GM23248 (cell line): ENCODE measurements at places on chromosomes 1 and 21. TPM values are rescaled to one million over a fixed set of nuclear protein-coding genes. Genes with fewer than 3 reads are reported as not detected.
A peak's percentile ranks its signal among the peaks of the same experiment; 100 is the strongest.

GRCh38 chr1:26785611-26786436, 1.9 kb upstream of the PIGV start:
- H3K27me3 ChIP-seq, result no peaks in the 10 kb centered on the region
- peak; percentile 56 for DNase-seq
- H3K27ac ChIP-seq, result peak overlapping the region; percentile 98

DNA sequence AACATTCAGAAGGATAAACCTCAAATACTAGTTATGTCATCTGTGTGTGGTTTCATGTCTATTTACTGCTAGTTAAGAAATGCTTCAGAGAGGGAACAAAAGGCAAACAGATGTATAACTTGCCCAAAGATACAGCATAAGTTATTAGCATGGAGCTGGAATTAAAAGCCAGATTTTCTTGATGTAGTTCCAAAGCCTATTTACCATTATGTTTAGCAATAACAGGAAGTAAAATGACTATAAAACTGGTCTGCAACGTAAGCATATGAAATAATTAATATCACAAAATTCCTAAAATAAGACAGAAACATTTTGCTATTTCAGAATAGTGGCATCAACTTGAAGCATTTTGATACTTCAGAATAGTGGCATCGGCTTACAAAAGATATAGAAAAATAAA, 1232.8 kb downstream of the NCAM2 start:
- no peak overlapping the region for H3K4me3 ChIP-seq
- no peaks in the 10 kb centered on the region for H3K36me3 ChIP-seq
- no peaks in the 10 kb centered on the region for H3K27me3 ChIP-seq
- H3K4me1 ChIP-seq, result no peaks in the 10 kb centered on the region

DNA sequence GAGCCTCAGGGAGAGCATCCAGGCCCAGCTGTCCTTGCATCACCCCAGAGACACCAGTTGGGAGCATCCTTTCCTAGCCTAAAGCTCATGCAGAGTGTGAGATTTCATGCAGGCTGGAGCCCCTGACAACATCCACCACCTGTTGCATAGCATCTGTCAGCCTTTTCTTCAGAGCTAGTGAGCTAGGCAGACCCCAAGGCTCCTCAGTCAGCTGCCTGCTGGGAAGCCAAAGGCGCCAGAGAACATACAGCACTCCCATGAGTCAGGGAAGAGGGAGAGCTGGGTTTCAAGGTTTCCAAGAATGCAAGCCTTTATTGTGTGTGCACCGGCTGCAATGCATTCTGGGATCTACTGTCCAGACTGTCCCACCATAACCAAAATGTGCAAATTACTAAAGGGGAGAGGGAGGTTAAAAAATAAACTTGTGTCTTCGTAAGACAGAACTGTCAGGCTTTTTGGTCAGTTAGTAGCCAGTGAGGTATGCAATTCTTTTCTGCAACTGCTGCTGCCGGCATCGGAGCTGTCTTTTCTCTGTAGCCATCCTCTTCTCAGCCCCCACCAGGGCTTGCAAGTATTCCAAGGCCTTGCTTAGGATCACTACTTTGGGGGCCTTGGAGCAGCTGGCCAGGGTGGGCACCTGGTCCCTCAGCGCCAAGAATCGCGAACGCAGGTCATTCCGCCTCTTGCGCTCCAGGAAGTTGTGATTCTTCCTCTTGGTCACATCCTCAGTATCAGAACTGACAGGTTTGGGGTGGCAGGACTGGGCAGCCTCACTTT, 4.6 kb downstream of the MYCL start:
- DNase-seq, result peak; percentile 77
- peaks cover 11% of the 10 kb centered on the region for H3K27me3 ChIP-seq
- peaks cover 33% of the 10 kb centered on the region for H3K4me1 ChIP-seq
- H3K27ac ChIP-seq, result no peak overlapping the region

- H3K4me1 ChIP-seq, result peaks cover 16% of the 10 kb centered on the region
- no peaks in the 10 kb centered on the region for H3K27me3 ChIP-seq
- peaks cover 25% of the 10 kb centered on the region for H3K36me3 ChIP-seq
- H3K4me3 ChIP-seq, result no peak overlapping the region
- DNase-seq, result no peak
Measured at GRCh38 chr1:204970937-204971336, 72.1 kb upstream of the CNTN2 start.

DNA sequence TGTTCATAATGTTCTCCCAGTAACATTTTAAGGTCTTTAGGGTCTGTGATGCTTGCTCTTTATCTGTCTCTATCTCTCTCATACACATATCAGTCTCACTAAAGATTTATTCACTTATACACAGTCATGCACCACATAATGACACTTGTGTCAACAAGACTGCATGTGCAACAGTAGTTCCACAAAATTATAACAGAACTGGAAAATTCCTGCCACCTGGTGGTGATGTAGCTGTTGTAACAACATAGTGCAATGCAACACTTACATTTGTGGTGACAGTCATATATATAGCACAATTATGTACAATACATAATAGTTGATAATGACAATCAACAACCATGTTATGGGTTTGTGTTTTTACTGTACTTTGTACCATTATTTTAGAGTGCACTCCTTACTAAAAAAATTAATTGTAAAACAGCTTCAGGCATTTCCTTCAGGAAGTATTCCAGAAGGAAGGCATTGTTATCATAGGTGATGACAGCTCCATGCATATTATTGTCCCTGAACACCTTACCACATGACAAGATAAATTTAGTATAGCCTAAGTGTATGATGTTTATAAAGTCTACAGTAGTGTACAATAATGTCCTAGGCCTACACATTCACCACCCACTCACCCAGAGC, 8.1 kb downstream of the TDRD5 start:
- H3K27ac ChIP-seq, result no peak overlapping the region
- no peaks in the 10 kb centered on the region for H3K27me3 ChIP-seq
- no peaks in the 10 kb centered on the region for H3K36me3 ChIP-seq

DNA sequence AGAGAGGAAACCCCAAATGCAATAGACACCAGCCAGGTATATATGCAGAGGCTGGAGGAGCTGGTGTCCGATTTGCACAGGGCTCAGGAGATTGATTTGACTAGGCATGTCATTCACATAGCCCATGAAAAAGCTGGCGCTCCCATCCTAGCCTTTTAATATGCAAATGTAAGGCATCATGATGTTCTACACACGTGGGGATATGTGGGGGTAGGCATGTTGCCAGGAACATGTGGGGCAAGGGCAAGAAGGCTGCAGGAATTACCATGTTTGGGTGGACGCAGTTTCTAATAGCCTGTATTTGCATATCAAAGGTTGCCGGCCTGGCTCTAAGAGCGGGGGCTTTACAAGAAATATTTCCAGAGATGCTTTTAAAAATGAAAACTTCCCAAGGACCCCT, 11.7 kb upstream of the SH3GLB1 start:
- no peak overlapping the region for H3K27ac ChIP-seq
- peaks cover 6% of the 10 kb centered on the region for H3K4me1 ChIP-seq
- no peaks in the 10 kb centered on the region for H3K36me3 ChIP-seq
- no peak overlapping the region for H3K4me3 ChIP-seq
- H3K27me3 ChIP-seq, result no peaks in the 10 kb centered on the region

The GBP6 gene
- total RNA-seq, result not detected in 2 replicates

The PGM1 gene
- total RNA-seq, result 118 and 128 TPM in 2 replicates
